ENCODE measurements at places on chromosomes 6 and 20. TPM values are rescaled to one million over a fixed set of nuclear protein-coding genes. Genes with fewer than 3 reads are reported as not detected.
A peak's percentile ranks its signal among the peaks of the same experiment; 100 is the strongest.

ITCH gene
- total RNA-seq = 40.1 TPM

DNMT3B gene
- total RNA-seq = 5.6 TPM

CASS4 gene
- total RNA-seq = not detected

DNA sequence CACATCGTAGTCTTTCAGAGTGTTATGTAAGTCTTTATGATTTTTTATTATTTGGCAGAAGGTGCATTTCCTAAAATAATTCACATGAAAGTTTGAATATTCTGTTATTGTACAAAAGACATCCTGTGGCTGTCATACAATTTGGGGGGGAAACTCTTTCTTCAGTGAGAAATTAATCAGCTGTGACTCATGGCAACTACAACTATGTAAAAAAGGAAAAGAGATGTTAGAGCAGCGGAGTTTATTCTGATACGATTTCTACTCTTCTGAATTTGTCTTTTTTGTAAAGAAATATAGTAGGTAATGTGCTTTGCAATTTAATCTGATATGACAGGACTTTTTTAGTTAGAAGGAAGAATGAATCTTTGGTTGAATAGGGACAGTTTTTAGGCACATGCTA is 14.2 kb downstream of the COL19A1 start:
- no peak for DNase-seq

GRCh38 chr6:19408331-19408730 is 428.8 kb upstream of the ID4 start:
- DNase-seq = no peak

DNA sequence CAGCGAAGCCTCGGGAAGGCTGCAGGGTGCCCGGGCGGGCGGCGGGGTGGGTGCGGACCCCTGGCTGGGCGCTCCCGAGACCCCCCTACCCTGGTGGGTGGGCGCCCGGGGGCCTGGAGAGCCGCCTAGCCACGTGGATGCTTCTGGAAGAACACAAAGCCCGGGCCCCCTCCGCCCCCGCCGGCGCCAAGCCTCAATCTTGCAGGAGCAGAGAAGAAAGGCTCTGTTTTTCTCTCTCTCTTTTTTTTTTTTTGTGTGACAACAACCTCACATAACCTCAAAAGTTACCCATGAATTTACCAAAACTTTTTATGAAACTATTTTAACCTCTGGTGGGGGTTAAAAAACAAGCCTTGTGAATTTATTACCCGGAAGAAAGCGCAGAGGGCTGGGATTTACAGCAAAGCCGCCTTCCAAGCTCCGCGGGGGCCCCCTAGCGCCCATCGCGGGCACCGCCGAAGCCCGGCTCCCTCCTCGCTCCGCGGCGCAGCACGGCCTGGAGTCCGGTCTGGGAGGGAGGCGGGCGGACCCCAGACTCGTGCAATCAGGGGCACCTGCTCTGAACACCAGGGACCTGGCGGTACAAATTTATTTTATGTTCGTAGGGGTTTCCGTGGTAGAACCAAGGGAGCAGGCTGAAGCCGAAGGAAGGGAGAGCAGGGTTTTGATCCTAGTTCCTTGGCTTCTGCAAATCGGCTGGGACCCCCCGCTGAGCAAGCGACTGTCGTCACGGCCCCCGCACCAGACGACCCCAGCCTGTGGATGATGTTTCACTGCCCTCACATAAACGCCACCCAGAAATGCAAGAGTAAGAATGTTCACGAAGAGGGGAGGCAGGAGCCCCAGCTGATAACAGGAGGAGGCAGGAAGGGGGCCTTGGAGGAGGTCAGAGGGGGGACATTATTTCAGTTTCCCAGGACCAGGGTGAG is 58.9 kb downstream of the ZNF831 start:
- peak; percentile 69 for DNase-seq

- no peak for DNase-seq
These were observed 99.8 kb downstream of the SNAP25 start for GRCh38 chr20:10318291-10319024.

DNA sequence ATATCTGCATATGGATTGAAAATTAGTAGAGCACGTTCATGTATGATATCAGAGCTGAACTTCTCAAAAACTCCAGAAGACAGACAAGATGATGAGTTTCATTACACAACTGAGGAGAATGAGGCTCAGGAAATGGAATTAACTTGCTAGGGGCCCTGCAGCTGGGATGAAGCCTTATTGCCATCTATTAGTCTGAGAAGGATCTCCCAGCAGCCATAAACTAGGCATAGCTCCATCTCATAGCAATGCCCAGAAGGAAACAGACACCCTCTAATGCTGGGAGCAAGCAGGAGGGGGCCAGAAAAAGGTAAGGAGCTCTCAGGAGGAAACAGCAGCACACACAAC is 18.0 kb downstream of the TFEB start:
- DNase-seq = no peak

DNA sequence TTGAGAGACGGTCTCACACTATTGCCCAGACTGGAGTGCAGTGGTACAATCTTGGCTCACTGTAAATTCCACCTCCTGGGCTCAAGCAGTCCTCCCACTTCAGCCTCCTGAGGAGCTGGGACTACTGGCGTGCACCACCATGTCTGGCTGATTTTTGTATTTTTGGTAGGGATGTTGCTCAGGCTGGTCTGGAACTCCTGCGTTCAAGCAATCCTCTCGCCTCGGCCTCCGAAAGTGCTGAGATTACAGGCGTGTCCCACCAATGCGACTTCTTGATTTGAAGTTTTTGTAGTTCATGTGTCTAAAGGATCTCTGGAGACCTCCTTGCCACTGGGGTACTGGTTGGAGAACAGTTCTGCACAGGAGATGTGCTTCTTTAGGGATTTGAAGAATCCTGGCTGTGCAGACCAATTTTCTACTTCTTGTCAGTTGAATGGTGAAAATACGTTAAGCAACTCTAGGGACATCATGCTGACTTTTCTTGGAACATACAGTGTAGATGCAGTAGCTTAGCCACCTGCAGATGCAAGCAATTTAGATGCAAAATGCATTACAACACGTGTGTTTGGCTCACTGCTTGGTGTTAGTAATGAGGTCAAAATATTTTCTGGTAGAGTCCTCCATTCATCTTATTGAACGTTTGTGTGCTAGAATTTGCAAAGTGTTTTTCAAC is 28.2 kb downstream of the SYTL3 start:
- DNase-seq = no peak

DNA sequence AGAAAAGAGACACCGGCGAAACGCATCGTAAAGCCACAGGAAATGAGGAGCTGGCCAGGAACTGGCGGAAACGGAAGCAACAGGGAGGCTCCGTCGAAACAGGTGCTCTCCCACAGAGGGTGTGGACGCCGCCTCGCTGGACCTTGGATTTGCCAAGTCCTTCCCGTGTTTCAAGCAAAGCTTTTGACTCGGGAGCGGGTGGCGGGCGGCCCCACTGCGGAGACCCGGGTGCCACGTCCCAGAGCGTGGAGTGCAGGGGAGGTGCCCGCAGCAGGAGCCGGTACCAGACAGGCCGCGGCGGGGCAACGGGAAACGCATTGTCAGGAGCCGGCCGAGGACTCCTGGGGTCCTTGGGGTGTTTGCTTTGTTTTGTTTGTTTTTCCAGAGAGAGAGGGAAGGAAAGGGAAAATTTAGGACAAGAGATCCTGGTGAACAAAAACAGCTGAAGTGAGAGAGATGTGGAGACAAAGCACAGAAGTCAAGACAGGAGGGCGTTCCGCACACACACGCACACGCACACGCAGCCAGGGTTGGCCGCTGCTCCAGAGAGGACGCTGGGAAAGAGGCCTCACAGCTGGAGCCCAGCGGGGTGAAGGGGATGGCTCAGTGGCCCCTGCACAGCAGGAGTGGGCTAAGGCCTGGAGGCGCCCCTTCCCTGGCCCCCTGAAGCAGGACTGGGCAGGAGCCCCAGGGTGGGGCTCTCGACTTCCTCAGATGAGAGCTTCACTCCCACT is 50.9 kb upstream of the CHRNA4 start:
- DNase-seq = no peak

GRCh38 chr6:76703786-76704185 is 631.3 kb upstream of the IMPG1 start:
- no peak for DNase-seq

DNA sequence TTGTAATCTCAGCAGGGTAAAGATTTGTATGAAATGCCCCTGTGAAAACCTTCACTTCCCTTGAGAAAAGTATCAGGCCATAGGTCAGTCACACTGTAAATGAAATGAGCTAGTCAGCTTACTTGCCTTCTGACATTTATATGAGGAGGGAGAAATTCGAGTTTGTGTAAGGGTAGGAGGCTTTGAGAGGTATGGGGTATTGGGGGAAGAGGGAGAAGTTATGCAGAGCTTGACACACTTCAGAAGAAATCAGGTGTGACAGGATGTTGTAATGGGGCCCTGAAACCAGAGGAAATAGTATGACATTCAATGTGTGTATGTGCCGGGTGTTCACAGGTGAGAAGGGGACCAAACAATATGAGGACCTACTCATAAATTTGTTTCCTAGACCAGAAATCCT is 64.2 kb upstream of the CCN6 start:
- DNase-seq = no peak

GRCh38 chr6:128655978-128656498 is 135.6 kb upstream of the PTPRK start:
- peak; percentile 80 for DNase-seq

DNA sequence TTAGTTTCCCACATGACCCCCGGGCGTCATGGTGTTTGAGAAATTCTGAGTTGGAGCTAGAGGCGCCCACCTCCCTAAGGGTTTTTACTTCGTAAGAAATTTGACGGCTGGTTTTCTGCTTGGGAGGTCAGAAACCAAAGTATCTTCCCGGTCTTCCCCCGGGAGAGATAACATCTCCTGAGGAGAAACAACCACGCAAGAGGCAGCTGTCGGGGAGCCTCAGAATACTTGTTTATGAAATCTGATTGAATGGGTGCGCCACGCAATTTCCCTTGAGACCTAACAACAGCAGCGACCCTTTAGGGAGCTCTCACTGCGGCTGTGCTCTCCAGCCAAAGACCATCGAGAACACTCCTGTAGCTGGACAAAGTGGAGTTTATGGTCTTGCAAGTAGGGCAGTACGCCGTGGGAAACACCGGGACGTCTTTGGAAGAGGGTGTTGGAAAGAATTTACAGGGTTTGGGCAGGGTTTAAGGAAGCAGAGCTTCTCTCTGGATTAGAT is 608 bp upstream of the EIF2S2 start:
- no peak for DNase-seq

DNA sequence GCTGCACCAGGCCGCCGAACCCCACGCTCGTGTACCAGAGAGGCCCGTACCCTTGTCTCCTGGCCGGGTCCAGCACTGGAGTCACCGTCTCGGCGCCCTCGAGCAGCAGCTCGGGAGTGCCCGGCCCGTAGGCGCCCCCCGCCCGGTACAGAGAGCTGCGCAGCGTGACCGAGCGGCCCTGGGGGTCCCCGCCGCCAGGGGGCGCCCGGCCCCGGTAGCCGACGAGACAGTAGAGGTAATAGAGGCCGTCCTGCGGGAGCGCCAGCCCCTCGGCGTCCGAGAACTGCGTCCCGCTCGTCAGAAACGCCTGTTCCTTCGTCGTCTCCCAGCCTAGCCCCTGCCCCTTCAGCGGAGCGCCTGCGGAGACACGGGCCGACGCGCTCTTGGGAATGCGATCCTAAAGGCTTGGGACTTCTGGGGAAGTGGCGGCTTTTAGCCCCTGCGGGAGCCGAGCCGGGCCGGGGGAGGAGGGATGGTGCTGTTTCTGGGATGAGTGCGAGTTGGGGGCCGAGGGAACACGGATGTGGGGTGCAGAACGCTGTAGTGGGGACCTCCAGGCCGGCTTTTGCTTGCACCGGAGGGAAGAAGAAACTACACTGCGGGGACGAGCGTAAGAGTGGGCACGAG is 1.3 kb downstream of the LTB start:
- peak; percentile 83 for DNase-seq

DNA sequence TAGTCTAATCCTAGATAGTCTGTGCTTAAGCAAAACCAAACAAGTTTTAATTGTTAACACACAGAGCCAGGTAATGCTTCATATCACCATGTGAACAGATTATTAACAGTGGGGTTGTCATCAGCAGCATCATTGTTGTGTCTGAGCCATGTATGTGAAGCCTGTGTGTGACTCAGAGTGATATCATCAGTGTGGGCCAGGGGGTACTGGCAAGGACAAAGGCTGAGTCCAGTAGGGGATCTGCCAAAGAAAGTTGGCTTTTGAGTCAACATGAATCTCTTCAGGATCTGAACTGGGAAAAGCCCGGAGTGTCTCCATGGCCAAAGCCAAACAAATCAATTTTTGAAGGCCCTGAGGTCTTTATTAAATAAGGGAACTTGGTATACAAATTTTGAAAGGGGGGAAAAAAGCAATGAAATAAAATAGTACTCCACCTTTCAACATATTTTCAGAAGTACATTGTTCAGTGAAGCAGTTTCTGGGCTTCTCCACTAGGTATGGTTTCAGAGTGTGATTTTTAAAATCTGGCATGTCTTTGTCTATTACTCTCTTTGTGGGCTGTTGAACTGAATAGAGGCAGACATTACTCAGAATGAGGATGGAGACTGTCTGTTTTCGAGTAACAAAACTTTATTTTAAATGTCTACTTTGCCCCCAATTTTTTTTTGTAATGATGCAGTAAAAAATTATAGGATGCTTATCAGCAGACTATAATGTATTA is 444.2 kb upstream of the JAG1 start:
- DNase-seq = peak; percentile 79
